ENCODE measurements at places on chromosomes 3 and 15.
A peak's percentile ranks its signal among the peaks of the same experiment; 100 is the strongest.

DNA sequence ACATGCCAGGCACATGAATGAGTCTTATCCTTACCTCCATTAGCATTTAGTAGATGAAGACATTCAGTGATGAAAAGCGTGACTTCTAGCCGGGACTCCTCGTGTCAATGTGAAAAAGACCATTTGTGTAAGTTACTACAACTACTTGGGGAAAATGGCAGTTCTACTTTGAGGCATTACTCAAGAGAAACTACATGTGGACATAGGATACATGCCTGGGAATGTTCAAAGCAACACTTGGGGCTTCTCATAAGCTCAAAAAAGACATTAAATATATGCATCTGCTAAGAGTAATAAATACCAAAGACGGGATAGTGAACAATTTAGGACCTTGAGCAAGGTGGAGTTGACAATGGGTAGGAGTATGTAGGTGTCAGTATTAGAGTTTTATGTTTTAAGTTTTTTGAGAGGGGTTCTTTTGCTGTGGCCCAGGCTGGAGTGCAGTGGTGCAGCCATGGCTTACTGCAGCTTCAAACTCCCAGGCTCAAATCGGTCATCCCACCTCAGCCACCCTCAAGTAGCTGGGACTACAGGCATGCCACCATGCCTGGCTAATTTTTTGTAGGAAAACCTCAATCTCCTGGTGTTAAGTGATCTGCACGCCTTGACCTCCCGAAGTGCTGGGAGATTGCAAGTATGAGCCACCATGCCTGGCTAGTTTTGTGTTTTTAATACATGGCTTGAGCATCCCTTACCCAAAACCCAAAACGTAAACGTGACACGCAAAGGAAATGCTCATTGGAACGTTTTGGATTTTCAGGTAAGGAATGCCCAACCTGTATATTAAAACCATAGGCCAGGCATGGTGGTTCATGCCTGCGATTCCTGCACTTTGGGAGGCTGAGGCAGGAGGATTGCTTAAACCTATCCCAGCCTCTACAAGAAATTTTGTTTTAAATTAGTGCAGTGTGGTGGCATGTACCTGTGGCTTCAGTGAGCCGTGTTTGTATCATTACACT, 3.9 kb downstream of the RPLP1 start:
- no peak for DNase-seq

DNA sequence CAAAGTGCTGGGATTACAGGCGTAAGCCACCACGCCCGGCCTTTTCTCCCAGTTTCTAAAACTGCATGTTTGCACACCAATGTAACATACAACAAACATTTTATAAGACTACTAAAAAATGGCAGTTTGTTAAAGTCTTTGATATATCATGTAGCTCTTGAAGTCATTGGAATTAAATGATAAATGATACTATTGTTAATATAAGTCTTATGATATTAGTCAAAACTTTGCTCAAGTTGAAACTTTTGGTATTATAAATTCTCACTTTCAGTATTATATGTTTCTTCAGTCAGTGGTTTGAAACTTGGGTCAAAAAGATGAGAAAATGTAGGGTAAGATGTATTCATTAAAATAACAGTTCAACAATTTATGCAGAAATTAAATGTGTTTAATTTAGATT, 117.6 kb upstream of the TBL1XR1 start:
- no peak for DNase-seq

DNA sequence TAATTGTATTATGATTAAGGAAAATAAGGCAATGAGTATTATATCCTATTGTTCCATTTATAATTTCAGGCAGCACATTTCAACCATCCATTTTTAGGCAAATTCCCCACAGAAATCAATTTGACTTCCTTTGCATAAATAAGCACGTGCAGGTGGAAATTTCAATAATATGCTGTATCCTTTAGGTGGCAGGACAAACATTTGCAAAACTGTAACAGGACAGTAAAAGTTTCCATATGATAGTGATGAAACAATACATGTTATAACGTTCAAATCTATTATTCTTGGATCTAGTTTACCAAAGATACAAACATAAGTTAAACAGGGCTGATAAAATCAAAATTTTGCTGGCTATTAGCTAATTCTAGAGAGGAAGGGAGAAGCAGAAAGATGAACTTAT, 8.5 kb downstream of the UACA start:
- no peak for DNase-seq

DNA sequence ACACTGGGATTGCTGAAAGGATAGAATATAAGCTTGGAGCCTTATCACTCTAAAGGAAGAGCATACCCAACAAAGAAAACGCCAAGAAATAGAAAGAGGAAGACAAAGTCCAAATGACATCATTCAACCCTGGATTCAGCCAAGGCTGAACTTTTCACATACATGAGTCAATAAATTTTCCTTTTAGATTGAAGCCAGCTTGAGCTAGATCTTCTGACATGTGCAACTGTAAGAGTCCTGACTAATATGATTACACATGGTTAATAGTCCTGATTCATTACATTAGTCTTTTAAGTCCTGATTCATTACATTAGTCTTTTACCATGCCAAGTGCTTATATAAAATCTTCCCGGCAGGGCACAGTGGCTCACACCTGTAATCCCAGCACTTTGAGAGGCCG, 13.6 kb upstream of the DENND6A start:
- no peak for DNase-seq

DNA sequence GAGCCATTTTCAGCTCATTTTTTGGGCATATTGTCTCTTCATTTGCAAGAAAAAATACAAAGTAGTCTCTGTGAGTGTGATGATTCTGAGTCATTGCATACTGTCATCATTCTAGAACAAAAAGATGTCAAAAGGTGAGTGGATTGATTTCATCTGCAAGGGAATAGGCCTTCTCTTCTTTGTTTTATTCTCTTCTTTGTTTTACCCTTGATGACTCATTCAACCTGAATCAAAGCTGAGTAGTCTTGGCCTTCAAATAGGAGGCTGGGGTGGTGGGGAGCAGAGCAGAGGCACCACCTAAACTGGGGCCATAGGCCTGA, 25.4 kb downstream of the CYP19A1 start:
- no peak for DNase-seq

DNA sequence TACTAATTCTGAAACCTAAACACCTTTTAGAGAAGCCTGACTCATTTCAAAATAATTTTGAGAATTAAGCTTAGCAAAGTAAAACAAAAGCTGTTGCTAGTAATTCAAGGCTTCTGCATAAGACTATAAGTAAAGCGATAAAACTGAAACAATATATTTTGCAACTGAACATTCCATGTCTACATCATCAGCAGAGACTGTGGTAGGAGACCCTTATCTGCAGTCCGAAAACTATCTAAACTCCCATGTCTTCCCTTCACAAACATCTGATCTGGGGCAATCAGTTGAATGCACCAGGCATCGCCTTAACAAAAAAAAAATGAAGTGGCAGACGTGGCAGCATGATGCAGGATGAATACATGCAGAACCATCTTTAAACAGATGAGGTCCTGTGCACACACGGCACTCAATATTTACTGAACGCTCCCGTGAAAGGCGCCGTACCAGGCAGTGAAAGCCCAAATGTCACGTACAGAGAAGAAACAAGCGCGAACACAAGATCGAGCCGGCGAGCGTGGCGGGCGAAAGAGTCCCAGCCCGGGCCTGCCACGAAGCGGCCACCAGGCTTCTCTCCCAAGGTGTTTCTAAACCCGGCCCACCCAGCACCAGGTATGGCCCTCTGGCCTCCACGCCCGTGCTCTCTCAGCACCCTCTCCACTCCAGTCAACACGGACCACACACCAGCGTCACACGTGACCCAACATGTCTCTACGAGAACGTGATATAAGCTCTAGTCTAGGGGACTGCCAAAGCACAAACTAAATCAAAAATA, 63.0 kb downstream of the CHSY1 start:
- no peak for DNase-seq

DNA sequence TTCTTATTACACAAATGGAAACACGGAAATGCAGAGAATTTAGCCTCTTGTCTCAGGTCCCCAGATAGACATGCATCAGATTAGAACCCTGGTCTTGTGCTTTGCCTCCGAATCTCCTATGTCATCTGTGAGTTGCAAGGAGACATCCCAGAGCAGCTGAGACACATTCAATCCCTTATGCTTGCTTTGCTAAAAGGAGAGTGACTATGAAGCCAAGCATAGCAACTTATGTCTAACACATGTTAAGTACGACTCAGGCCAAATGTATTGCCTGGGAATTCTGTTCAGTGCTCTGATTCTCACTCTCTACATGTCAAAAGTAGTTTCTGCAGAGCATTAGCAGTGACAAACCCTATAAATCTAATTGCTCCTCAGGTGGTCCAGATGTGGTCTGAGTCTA, 30.6 kb upstream of the LRRC3B start:
- no peak for DNase-seq

DNA sequence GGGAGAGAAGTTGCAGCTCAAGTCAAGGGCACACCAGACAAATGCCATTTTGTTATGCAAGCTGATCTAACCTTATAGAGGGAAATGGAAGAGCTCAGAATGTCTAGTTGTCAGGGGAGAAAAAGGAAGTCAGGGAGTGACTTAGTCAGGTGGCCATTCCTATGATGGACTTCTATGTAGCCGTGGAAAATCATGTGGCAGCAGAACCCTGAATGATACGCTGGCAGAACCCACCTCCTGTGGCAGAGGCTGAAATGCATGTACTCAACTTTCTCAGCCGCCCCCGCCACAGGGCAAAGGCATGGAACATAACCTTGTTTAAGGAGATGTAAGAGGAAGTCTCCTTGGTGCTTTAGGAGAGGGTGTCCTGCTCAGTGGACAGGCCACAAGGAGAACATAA, 37.7 kb upstream of the PARL start:
- no peak for DNase-seq

- no peak for DNase-seq
Observed at GRCh38 chr3:130558366-130558765, 41.4 kb downstream of the COL6A6 start.

- DNase-seq, result no peak
Observed at GRCh38 chr3:65905771-65906170, 132.9 kb downstream of the MAGI1 start.

- DNase-seq, result peak; percentile 9
Observed at GRCh38 chr3:33385423-33385822, 54.8 kb downstream of the UBP1 start.

- DNase-seq, result no peak
Observed at GRCh38 chr15:33425142-33425541, 114.4 kb downstream of the RYR3 start.

DNA sequence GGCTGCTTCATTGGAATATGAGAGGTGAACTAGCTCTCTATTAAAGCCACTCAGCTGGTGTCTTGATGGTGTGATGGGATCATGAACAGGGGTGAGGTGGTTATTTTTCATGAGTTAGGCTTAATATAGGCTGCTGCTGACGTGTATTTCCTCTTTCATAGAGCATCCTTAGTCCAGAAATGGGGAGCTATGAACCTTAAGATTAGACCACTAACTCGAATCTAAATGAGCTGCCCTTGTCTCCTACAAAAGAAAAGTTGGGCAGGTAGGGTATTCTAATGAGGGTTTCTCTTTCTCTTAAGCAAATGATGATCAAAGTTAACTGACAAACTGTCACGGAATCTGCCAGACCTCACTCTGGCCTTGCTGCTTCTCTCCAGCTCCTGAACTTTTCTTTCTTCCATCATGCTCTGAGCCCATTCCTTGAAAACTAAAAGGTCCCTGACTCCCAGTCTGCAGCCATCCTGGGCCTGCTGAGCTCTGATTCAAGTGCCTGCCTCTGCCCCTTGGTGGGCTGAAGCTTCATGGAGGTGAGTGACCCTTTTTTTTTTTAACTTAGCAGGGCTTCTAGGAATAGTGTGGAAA, at the start of gene TRIM69:
TRIM69 (plus strand) TSS at position 348 of the 585 bp plus-strand sequence; CDS start at position 525, 177 bp downstream.
- no peak for DNase-seq

DNA sequence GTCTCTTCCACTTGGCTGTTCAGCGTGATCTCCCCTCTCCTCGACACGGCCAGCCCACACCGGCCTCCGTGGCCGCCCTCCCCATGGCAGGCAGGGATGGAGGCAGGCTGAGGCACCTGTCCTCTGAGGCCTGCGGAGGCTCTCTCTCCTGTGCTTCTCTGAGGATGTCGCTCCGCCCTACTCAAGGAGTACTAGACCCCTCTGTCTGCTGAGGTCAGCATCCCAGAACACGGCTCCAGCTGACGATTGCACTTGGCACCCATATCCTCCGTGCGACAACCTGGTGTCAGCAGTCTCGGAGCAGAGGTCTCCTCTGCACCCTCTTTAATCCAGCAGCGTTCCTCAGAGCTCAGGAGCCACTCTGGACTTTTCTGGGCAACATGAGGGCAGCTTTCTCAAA, 322.6 kb downstream of the OCA2 start:
- no peak for DNase-seq

- DNase-seq, result no peak
Observed at GRCh38 chr3:137097852-137098251, 140.1 kb downstream of the IL20RB start.

- no peak for DNase-seq
Observed at GRCh38 chr3:100838157-100838556, 128.9 kb downstream of the TFG start.

DNA sequence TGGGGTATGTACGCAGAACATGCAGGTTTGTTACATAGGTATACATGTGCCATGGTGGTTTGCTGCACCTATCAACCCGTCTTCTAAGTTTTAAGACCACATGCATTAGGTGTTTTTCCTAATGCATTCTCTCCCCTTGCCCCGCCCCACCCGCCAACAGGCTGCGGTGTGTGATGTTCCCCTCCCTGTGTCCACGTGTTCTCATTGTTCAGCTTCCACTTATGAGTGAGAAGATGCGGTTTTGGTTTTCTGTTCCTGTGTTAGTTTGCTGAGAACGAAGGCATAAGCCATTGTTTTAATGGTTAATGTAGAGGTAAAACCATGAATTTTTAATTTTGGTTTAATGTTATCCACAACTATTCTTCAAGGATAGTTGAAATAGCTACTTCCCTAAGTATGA, 346.8 kb upstream of the EPHA6 start:
- no peak for DNase-seq

DNA sequence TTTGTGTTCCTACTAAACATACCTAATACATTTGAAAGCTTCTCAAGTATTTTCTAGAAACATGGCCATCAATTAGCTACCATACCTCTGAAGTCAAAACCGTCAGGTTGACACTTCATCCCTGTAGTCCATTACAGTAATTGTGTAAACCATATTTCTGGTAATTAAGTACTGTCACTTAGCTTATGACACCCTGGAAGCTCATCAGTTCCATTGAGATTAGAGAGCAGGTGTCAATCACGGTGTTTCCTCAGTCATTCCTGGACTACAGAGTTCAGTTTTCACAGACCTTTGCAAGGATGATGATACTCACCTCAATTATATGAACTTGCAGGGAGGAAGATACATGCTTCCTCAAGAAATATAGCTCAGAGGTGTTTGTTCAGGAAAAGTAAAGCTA, 552.0 kb downstream of the SI start:
- DNase-seq, result no peak

GRCh38 chr15:59818336-59818735, 129.2 kb upstream of the BNIP2 start:
- DNase-seq, result no peak

Measured in T-cell (primary cell).